ENCODE measurements at places on chromosomes 7 and 10.

DNA sequence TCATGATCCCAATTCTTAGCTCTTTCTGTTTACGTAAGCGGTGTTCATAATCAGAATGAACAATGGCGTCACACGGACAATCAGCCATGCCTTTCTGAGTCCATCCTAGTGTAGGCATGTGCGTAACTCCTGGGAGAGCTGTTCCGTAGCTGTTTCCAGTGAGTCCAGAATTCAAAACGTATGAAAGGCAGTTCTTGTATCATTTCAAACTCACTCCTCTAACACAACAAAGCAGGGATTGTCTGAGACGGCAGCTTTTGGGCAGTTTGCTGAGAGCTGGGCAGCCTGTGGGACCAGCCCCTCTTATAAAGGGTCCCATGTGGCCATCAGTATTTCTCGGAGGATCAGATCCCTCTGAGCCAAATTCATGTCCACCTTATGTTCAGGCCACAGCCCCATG lies 43.4 kb downstream of the PSPH start:
- no peak for DNase-seq

- no peak for DNase-seq
Measured at GRCh38 chr10:131226446-131227162, 84.9 kb downstream of the TCERG1L start.

- no peak for DNase-seq
Measured at GRCh38 chr10:130606001-130606405, 469.8 kb downstream of the GLRX3 start.

DNA sequence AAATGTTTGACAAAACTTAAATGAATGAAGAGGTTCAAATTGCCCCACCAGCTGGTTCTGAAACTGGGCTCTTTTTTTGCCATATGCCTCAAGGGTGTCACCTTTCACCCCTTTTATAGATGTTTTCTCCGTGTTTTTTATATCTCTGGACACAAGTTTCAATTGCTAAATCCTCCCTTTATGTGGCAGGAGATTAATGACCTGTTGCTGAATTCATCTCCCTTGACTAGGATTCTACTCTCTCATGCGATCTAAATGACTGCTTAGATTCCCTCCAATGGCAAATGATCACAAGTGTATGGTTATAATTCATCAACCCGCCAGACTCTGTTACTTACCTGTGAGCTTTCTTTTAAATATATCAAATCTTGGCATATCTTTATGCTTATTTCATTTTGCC lies 677.0 kb upstream of the POT1 start:
- no peak for DNase-seq

GRCh38 chr7:111796671-111797070 lies 234.4 kb upstream of the IMMP2L start:
- DNase-seq: no peak

GRCh38 chr10:52391927-52392602 lies 78.0 kb downstream of the DKK1 start:
- no peak for DNase-seq

DNA sequence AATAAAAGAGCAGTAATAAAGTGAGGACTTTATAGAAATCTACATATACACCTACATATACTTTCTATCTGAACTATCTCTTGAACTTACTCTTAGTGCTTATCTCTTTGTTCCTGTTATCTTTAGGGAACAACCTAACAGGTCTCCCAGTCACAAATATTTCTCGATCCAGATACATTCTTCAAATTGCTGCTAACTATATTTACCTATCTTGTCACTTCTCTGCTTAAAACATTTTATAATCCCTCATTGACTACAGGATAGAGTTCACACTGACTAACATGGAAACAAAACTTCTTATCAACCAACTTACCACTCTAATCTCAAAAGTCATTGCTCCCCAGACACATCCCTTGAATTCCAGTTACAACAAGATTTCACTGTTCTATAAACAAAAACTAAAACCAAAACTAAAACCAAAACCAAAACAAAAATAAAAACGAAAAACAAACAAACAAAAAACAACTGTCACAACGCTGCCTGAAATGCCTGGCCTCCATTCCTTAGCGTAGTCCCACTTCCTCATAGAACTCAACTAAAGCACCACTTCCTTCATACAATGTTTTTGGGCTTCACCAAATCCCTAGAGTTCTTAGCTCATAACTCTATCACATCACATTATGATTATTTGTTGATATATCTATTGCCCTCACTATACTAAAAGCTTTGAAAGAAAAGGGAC lies 134.7 kb downstream of the SEMA3D start:
- no peak for DNase-seq

GRCh38 chr10:31120392-31120791 lies 88.7 kb upstream of the ZNF438 start:
- DNase-seq: no peak

GRCh38 chr7:69365651-69366192 lies 232.6 kb upstream of the AUTS2 start:
- no peak for DNase-seq

GRCh38 chr7:32762925-32763293 lies 128.7 kb downstream of the KBTBD2 start:
- no peak for DNase-seq

DNA sequence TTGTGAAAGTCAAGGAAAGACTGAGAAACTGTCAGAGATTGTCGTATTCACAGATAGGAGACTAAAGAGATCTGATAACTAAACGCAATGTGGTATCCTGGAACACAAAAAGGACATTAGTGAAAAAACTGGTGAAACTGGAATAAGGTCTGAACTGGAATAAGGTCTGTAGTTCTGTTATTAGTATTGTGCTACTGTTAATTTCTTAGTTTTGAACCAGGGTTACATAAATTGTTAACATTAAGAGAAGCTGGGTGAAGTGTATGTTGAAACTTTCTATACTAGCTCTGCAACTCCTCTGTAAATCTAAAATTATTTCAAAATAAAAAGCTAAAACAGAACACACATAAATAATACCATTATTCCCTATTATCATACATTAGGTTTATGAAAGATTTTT lies 3.4 kb upstream of the NT5C2 start:
- DNase-seq: no peak

DNA sequence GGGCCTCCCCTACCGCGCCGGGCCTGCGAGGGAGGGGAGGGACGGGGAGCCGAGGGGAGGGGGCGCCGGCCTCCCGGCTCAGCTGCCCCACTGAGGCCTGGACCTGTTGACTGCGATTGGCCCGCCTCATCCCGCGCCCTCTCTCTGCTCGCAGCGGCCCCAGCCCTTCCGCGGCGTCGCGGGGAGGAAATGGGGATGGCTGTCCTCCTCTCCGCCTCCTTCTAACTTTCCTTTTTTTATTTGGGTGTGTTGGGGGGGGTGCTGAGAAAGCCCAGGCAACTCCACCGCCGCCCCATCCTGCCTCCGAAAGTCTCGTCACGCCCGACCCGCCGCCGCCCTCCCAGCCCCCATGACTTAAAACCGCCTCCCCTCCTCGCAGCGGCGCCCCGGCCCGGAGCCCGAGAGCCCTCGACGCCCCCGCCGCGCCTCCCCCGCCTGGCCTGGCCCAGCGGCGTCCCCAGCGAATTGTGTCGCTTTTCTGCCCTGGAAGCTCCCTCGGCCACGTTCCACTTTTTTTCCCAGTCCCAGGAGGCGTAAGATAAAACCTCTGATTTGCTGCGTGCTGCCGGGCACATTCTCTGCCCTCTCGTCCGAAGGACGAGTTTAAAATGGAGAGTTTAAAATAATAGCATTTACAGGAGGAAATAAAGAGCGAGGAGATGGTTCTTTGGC lies 842 bp upstream of the SKIDA1 start:
- peak; percentile 45 for DNase-seq

DNA sequence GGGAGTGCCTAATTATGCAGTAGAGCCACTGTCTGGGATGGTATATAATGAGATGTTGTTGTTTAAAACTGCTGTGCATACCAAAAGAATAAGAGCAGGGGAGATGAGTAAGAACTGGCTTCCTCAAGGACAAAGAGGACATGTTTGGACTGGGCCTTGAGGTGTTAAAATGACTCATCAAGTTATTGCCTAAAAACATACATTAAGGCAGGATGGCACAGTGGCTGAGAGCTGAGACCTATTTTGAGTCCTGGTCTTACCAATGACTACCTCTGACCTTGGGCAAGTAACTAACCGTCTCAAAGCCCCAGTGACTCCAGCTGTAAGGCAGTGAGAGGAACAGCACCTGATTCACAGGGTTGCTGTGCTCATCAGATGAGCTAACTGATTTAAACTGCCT lies 71.1 kb downstream of the CFAP58 start:
- no peak for DNase-seq

DNA sequence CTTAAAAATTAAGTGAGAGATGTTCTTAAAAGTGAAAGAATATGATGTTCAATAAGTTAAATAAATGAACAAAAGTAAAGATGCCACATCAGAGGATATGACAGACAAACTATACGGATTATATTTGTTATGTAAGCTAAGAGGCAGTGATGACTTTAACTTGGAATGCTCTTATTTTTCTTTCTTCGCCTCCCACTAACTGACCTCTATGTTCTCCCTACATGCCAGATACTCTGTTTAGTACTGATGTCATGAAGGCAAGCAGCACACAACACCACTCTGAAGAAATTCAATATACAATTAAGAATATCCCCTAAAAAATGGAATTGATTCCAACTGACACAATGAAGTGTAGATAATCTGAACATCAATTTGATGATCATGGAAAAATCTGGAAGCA lies 223.4 kb downstream of the DOCK4 start:
- no peak for DNase-seq

GRCh38 chr7:15128716-15129115 lies 226.2 kb upstream of the DGKB start:
- DNase-seq: no peak

GRCh38 chr10:42933448-42934340 lies 143.2 kb upstream of the RET start:
- peak; percentile 27 for DNase-seq

DNA sequence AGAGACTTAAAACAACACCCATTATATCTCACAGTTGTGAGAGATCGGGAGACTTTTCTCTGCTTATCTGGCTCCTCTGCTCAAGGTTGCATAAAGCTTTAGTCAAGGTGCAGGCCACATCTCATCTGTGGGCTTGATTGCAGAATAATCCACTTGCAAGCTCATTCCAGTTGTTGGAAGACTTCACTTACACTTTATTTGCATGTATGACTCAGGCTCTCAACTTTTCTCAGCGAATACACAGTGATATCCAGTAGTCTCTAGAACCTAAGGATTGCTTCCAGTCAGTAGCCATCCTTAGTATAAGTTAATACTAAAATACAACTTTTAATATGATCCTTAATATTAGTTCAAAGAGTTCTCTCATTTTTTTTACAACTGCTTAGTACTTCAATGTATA lies 435.5 kb upstream of the NRG3 start:
- no peak for DNase-seq

DNA sequence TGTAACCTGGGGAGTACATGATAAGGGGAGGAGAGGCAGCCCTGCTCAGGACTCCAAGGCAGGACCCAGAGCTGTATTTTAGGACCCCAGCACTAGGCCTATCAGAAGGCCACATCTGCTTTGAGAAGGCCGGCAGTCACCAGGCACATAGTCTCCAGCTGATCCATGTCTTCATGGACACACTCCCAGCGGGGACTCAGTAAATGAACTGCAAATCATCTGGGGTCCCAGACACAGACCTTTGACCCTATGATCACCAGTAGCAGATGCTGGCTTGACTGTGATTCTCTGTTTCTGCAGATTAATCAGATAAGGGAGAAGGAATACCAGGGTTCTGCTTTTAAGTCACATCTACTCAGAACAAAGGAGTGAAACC lies 341.4 kb upstream of the PODXL start:
- no peak for DNase-seq

DNA sequence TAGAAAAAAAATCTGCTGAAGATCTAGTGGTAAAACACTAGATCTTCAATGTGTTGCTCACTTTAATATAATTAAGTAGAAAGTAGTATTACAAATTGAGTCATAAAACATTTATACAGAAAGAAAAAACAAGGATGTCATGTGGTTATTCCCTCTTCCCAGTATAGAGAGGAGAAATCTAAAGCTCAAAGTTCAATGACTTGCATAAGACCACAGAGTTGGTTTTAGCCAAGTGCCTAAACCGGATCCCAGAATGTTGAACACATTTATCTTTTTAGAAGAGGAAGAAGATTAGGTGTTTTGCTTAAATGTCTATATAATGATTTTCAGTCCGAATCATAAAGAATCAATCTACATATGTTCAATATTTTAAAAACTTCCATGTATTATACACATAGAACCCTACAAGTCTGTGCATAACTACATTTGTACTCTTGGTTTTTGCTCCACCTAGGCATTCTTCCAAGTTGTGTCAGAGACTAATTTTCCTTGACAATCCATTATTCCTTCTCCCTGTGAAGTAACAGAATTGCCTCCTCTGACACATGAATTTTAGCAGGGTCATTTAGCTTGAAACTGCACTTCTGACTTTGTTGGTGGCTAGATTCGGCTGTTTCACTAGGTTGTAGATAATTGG lies 389.2 kb downstream of the MAGI2 start:
- DNase-seq: no peak

GRCh38 chr7:45053941-45054340 lies 34.8 kb downstream of the NACAD start:
- DNase-seq: no peak

DNA sequence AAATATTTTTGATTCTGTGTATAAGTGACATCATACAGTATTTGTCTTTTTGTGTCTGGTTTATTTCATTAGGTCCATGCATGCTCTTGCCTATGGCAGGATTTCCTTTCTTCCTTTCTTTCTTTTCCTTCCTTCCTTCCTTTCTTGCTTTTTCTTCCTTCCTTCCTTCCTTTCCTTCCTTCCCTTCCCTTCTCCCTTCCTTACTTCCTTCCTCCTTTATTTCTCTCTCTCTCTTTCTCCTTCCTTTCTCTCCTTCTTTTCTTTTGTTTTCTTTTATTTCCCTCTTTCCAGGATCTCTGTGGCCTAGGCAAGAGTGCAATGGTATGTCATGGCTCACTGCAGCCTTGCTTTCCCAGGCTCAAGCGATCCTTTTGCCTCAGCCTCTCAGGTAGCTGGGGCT lies 31.4 kb upstream of the CALU start:
- DNase-seq: no peak

- no peak for DNase-seq
Measured at GRCh38 chr10:53839440-53840039, 961.5 kb downstream of the PCDH15 start.

DNA sequence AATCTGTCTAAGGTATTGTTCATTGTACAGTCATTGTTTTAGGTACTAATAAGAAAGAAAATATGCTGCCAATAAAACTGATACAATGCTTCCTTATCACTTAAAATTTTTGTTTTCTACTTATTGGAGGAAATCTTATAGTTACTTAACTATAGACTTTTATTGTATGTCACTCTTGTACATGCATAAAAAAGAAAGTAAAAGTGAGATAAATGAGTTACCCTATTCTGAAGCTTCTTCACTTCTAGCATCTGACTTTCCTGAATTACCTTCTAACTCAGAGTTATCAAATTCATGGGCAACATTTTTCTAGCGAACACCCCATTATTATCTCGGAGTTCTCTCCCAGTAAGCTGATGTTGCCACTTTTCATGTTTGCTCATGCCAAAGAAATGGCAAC lies 504.9 kb downstream of the SH2D4B start:
- DNase-seq: no peak

Measured in T follicular helper cell (primary cell).